ENCODE measurements at places on chromosomes 12 and 14. TPM values are rescaled to one million over a fixed set of nuclear protein-coding genes. Genes with fewer than 3 reads are reported as not detected.

GRCh38 chr12:16361142-16361783 lies 13.8 kb downstream of the MGST1 start:
- no peaks in the 10 kb centered on the region for H3K36me3 ChIP-seq
- no peak for DNase-seq
- H3K4me3 ChIP-seq = no peak overlapping the region
- no peaks in the 10 kb centered on the region for H3K27me3 ChIP-seq
- no peak overlapping the region for H3K27ac ChIP-seq

STK38L gene
- total RNA-seq = 24.9 TPM

- peaks cover 38% of the 10 kb centered on the region for H3K27me3 ChIP-seq
- no peak overlapping the region for H3K27ac ChIP-seq
- no peaks in the 10 kb centered on the region for H3K36me3 ChIP-seq
- DNase-seq = no peak
Observed at GRCh38 chr12:5441497-5442236, 9.8 kb downstream of the NTF3 start.

CIROP gene
- total RNA-seq = not detected

GRCh38 chr12:45130881-45131281 lies 80.0 kb upstream of the DBX2 start:
- H3K27ac ChIP-seq = no peak overlapping the region
- peaks cover 9% of the 10 kb centered on the region for H3K27me3 ChIP-seq
- DNase-seq = peak; percentile 67
- H3K4me3 ChIP-seq = no peak overlapping the region
- no peaks in the 10 kb centered on the region for H3K36me3 ChIP-seq
- H3K4me1 ChIP-seq = no peaks in the 10 kb centered on the region

DBX2 gene
- not detected for total RNA-seq

DNA sequence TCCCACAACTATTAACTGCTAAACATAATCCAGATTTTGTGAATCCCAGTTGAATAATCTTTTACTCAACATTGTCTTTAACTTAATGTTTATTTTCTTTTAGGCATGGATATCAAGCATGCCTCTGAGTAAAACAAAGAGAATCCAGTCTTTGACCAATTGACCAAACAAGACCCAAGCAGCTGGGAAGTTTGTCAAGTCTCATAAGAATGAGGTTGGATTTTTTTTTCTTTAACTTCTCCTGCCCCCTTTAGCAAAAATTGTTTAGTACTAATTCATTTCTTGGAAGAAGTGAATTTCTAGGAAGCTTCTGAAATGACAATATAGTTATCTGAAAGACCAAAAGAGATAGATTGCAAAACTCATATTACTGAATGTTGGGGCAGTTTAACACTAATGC lies 89.9 kb downstream of the OTOGL start:
- DNase-seq = no peak
- peaks cover 1% of the 10 kb centered on the region for H3K27me3 ChIP-seq
- H3K4me1 ChIP-seq = peaks cover 5% of the 10 kb centered on the region
- H3K36me3 ChIP-seq = no peaks in the 10 kb centered on the region
- no peak overlapping the region for H3K4me3 ChIP-seq

GRCh38 chr12:47366157-47366556 lies 286.4 kb upstream of the AMIGO2 start:
- no peak for DNase-seq
- H3K27ac ChIP-seq = no peak overlapping the region
- no peak overlapping the region for H3K4me3 ChIP-seq
- peaks cover 25% of the 10 kb centered on the region for H3K36me3 ChIP-seq

DNA sequence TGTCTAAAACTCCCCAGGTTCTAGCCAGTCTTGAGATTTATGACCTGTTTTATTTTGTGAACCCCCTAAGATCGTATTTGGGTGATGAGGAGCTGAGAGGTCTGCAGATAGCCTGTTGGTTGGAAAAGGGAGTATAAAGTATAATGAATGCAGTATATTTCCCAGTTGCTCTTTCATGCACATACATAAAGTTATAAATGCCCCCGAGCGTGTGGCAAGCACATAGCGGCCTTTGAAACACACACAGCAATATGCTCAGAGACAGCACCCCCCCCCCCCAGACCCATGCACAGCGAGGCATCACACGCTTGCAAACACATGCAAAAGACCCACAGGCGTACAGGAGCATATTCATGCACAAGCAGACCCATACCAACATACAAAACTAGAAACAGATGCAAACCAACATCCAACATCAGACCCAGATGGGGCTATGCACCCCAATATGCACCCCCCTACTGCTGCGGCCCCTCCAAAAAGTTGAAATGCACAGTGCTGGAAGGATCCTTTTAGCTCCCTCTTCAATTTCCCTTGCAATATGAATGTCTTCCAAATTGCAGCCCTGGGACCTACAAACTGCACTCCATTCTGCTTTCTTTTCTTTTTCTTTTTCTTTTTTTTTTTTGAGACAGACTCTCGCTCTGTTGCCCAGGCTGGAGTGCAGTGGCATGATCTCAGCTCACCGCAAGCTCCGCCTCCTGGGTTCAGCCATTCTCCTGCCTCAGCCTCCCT lies 82.2 kb upstream of the TBX3 start:
- H3K36me3 ChIP-seq = no peaks in the 10 kb centered on the region
- no peaks in the 10 kb centered on the region for H3K4me1 ChIP-seq
- peaks cover 1% of the 10 kb centered on the region for H3K27me3 ChIP-seq
- no peak for DNase-seq

DNA sequence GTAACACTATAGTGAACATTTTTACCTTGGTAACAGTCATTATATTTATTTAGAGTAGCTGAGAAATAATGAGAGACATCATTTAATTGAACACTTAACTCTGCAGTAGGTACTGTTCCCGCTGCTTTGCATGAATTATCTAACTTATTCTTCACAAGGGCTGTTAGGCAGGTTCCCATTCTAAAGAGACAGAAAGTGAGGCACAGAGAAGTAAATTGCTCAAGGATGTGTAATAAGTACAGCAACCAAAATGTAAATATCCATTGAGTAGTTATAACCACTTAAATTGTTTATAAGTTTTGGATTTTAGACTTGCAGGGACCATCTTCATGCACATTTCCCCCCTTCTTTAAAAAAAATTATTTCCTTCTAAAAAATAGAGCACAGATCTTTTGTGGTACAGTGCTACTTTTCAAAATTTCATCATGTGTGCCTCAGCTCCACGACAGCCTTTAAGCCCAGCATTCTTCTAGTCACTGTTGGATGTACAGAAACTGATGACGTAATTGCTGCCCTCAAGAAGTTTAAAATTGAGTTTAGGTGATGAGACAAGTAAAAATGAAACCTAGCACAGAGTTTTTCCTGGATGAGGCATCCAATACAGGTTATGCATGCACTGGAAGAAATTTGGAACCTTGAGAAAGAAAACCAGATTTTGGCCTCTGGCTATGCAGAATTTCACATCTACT lies 6.0 kb upstream of the MANSC4 start:
- no peaks in the 10 kb centered on the region for H3K27me3 ChIP-seq
- no peak overlapping the region for H3K27ac ChIP-seq
- peaks cover 40% of the 10 kb centered on the region for H3K4me1 ChIP-seq
- peaks cover 28% of the 10 kb centered on the region for H3K36me3 ChIP-seq

GRCh38 chr12:27472604-27473003 lies 26.1 kb downstream of the SMCO2 start:
- no peak overlapping the region for H3K27ac ChIP-seq
- no peak for DNase-seq
- peaks cover 4% of the 10 kb centered on the region for H3K27me3 ChIP-seq
- peaks cover 17% of the 10 kb centered on the region for H3K4me1 ChIP-seq
- H3K4me3 ChIP-seq = no peak overlapping the region

DNA sequence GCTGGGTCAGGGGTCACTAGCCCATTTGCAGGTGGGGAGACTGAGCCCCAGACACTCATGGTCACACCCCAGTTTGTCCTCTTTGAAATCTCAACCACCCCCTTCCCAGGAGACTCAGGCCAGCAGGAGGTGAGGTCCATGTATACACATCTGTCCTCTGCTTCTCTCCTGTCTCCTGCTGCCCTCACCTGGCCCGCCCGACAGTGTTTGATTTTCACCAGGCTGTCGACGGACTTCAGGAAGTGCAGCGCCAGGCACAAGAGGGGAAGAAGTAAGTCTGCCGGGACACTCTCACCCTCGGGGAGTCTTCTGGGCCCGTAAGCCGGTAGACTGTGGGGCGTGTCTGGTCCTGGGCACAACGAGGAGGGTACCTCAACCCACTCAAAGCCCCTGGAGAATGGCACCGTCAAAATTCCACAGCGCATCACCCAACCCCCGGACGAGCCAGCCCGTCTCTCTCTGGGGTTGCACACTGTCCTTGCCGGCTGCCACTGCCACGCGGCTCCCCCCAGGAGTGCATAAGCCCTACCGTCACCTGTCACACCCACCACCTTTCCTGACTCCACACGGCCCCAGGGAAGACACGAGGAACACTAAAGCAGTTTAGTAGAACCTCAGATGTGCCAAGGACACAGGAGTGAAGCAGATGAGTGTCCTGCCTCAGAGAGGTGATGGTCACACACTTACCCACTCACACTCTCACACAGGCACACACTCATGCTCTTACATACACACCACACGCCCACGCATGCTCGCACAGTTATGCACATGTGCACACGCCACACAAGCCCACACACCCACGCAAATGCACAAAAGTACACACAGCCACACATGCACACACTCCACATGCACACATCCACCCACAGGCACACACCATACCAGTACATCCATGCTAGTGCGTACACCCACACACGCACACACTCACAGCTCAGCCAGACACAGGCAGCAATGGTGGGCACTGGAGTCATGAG lies 13.1 kb upstream of the SIVA1 start:
- H3K27ac ChIP-seq = no peak overlapping the region
- H3K36me3 ChIP-seq = no peaks in the 10 kb centered on the region
- no peaks in the 10 kb centered on the region for H3K4me1 ChIP-seq
- DNase-seq = no peak

GRCh38 chr12:53964315-53964713 lies 8.6 kb upstream of the HOXC11 start:
- peaks cover 81% of the 10 kb centered on the region for H3K27me3 ChIP-seq
- H3K4me3 ChIP-seq = no peak overlapping the region
- no peaks in the 10 kb centered on the region for H3K36me3 ChIP-seq

LRP1-AS gene
- not detected for total RNA-seq

DNA sequence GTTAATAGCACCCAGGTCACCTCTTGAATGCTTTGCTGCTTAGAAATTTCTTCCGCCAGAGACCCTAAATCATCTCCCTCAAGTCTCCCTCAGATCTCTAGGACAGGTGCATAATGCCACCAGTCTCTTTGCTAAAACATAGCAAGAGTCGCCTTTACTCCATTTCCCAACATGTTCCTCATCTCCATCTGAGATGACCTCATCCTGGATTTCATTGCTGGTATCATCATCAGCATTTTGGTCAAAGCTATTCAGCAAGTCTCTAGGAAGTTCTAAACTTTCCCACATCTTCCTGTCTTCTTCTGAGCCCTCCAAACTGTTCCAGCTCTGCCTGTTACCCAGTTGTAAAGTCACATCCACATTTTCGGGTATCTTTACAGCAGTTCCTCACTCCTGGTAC lies 41.0 kb downstream of the KTN1 start:
- H3K27me3 ChIP-seq = no peaks in the 10 kb centered on the region
- H3K27ac ChIP-seq = no peak overlapping the region
- DNase-seq = no peak
- peaks cover 66% of the 10 kb centered on the region for H3K36me3 ChIP-seq

ERH gene
- total RNA-seq = 385 TPM

- peaks cover 17% of the 10 kb centered on the region for H3K36me3 ChIP-seq
- H3K4me3 ChIP-seq = no peak overlapping the region
- no peak overlapping the region for H3K27ac ChIP-seq
- H3K27me3 ChIP-seq = no peaks in the 10 kb centered on the region
- no peak for DNase-seq
- no peaks in the 10 kb centered on the region for H3K4me1 ChIP-seq
Observed at GRCh38 chr14:80784820-80785219, 156.7 kb downstream of the CEP128 start.

GPR65 gene
- 14.0 TPM for total RNA-seq

- no peak for DNase-seq
- no peak overlapping the region for H3K4me3 ChIP-seq
- no peak overlapping the region for H3K27ac ChIP-seq
- H3K36me3 ChIP-seq = no peaks in the 10 kb centered on the region
- H3K27me3 ChIP-seq = no peaks in the 10 kb centered on the region
Observed at GRCh38 chr12:22103418-22103817, 57.4 kb downstream of the CMAS start.

GRCh38 chr12:54287261-54288157 lies 7.0 kb downstream of the HNRNPA1 start:
- peak; percentile 19 for DNase-seq
- peaks cover 31% of the 10 kb centered on the region for H3K4me1 ChIP-seq
- H3K27ac ChIP-seq = peak overlapping the region; percentile 51
- H3K4me3 ChIP-seq = peak overlapping the region; percentile 2
- no peaks in the 10 kb centered on the region for H3K27me3 ChIP-seq

RERG gene
- total RNA-seq = not detected

DNA sequence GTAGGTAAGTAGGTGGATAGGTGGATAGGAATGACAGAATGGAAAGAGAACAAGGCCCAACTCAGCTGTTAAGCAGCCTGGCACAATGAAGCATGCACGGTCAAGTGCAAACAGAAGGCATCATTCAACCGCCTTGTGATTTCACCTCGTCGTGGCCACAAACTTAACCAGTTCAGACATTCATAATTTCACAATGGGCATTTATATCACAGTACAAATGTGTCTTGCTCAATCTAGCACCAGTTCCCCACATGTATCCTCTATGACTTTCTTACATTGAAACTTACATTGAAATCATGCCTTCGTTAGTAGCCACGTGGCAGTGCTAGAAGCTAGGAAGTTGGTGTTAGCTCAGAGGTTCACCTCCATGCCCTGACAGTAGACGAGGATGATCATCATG lies 207.5 kb downstream of the ETV6 start:
- no peaks in the 10 kb centered on the region for H3K27me3 ChIP-seq
- peaks cover 77% of the 10 kb centered on the region for H3K36me3 ChIP-seq
- H3K4me1 ChIP-seq = peaks cover 51% of the 10 kb centered on the region
- H3K4me3 ChIP-seq = no peak overlapping the region
- no peak for DNase-seq
- no peak overlapping the region for H3K27ac ChIP-seq

GPD1 gene
- total RNA-seq = 0.37 TPM

- H3K4me1 ChIP-seq = peaks cover 20% of the 10 kb centered on the region
- peak overlapping the region; percentile 43 for H3K27ac ChIP-seq
- no peak overlapping the region for H3K4me3 ChIP-seq
- no peak for DNase-seq
Observed at GRCh38 chr14:31944256-31945073, 132.6 kb upstream of the ARHGAP5 start.

FOXG1 gene
- not detected for total RNA-seq
